NCI-H2081 treated with DMSO at 0.1 percent for 48 hours (cell line): ENCODE measurements at places on chromosomes 2 and 18.
A peak's percentile ranks its signal among the peaks of the same experiment; 100 is the strongest.

DNA sequence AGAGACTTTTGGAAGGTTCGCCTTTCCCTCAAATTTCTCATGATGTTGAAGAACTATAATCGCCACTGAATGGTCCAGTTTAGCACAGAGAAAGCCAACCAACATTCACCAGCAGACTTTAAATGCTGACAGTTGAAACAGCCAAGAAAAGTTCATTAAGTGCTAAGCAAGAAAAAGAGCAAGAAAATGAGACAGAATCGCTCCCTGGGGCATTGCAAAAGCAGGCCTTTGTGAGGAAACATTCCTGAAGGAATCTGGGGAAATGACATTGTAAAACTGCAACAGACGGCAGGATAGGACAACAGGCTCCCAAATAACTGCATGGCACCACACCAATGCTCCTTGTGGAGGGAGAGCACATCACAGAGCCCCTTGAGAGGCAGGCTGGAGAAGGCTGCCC, 269.3 kb upstream of the ID2 start:
- no peak for DNase-seq

DNA sequence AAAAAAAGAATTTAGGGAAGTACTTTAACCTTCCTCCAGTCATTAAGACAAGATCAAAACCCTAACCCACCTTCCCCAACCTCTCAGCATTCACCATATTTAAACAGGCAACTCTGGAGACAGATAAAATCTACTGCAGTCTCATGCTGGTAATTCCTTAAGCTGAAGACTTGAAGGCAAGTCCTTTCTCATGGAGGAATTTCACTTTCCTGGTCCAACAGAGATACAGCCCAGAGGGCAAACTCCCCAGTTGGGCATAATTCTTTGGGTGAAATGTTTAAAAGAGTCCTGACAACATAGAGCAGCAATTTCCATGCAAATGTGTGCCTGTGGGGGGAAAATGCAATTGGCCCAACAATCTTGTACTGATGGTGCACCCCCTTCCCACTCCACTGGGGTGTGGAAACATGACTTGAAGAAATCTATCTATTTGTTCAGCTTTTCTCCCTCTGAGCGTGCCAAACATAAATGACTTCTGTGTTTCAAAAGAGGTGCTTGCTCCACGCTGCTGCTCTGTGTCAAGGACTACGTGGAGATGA, 131.8 kb upstream of the HNRNPA3 start:
- no peak for DNase-seq

GRCh38 chr2:206353685-206354084, 79.2 kb downstream of the ZDBF2 start:
- no peak for DNase-seq

DNA sequence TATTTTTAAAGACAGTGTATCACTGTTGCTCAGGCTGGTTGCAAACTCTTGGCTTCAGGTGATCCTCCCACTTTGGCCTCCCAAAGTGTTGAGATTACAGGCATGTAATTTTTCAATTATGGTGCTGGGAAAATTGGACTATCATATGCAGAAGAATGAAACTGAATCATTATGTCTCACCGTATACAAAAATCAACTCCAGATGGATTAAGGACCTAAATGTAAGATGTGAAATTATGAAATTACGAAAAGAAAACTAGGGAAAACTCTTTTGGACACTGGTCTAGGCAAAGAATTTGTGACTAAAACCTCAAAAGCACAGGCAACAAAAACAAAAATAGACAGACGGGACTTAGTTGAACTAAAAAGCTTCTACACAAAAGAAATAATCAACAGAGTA, 31.2 kb downstream of the MAP3K2 start:
- no peak for DNase-seq

DNA sequence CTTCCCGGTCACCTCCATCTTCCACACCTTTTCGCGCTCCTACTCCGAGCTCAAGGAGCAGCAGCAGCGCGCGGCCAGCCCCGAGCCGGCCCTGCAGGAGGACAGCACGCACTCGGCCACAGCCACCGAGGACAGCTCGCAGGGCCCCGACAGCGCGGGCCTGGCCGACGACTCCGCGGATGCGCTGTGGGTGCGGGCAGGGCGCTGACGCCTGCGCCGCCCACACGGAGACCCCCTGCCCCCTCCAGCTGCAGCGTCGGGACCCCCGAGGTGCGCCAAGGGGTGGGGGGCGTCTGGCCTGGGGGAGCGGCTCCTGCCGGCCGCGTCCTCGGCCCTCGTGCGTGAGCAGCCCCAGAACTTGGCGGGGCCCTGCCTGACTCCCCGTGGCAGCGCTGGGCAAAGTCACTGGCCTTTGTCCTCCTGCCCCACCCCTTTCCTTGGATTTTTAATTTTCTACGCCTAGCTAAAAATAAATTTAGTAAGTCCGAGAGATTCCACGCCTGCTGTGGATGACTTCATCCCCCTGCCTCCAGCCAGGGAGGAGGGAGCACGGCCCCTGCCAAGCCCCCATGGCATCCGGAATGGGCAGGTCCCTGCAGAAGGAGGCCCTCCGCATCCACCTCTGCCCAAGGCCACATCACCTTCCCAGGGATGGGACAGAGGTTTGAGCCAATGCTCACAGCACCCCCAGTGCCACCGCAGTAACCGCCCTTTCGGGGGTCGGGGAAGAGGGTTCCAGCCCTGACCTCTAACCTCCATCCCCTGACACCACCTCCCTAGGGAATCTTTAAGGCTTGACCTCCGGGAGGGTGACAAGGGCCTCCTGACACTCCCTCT, 51.6 kb downstream of the SLC66A2 start:
- no peak for DNase-seq

- DNase-seq: no peak
These were observed 49.8 kb downstream of the CAB39 start for GRCh38 chr2:230762317-230762896.

DNA sequence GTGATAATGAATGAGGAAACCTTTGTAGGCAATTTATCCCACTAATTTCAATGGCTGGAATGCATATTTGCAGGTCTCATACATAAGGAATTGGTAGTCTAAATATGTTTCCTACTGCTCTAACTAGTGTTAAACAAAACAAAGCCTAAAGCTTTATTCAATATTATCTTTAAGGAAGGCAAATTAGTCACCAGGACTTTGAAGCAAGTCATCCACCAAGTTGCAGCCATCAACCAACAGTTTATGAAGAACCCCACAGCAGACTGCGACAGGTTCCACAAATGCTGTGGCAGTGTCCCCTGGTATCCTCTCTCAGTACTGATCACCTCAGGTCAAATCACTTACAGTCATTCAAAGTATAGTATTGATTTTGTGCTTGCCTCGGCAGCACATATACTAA, 181.5 kb upstream of the ZFP36L2 start:
- DNase-seq: no peak

GRCh38 chr2:3587021-3587420, 7.9 kb upstream of the COLEC11 start:
- DNase-seq: no peak

DNA sequence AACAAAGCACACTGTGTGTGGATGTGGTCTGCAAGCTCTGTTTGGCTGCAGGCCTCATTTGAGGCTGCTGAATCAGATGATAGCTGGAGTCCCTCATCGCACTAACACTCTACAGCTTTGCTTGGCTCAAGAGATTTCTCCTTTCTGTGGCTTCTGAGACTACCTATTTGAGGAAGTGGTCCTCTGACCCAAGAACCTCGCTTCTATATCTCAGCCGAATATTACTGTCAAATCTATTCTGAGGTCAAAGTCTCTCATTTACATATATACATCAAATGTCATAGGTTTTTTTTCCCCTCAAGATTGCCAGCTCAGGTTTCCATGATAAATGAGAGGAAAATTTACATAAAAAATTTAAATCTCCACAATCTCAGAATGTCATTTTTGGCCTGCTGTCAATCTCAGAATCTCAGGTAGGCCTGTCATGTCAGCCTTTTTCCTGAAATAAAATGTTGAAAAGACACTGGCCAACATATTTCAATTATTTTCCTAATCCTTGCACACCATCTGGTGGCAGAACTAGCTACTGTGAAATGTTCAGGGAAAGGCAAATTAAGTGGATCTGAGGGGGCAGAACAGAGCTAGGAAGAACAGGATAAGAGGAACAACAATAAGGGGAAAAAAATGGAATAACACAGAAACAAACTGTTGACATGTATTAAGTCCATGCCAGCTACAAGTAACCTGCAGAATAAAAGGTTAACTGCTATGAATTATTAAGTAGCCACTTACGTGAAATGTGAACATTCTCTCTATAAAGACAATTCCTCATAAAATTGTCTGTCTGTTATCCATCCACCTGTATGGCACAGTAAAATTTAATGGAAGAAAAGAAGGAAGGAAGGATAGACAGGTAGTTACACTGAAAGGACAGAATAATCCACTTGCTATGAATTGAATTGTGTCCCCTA, 39.3 kb downstream of the AP1S3 start:
- DNase-seq: no peak

GRCh38 chr2:144382849-144383248, 137.1 kb downstream of the ZEB2 start:
- no peak for DNase-seq

DNA sequence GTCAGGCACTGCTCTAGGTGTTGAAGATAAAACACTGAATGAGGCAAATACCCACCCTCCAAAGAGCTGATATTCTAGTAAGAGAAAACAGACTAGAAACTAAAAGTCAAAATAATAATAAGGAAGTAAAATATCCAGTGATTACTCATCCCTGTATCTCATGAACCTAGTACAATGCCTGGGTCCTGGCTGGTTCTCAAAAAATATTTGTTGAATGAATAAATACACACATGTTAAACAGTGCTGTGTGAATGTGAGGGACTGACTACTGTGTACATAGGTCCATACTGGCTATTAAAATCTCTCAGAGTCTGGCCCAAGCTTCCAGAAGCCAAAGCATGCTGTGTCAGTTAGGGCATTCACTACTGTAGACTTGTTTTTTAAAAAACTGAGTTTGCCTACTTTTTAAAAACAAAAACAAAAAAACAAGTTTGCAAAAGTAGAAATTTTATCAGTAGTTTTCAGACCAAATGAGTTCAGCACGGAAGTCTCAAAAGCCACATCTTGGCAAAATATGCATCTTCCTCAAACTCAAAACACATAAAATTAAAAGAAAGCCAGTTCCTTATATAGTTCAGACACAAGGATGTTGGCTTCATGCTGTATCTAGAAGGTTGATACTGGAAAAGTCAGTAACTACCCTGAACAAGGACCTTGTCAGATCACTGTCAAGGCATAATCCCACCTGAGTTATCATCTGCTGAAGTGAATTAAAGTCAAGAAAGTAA, 136.2 kb downstream of the THADA start:
- no peak for DNase-seq

GRCh38 chr18:35755369-35755768, 173.8 kb downstream of the GALNT1 start:
- DNase-seq: no peak

DNA sequence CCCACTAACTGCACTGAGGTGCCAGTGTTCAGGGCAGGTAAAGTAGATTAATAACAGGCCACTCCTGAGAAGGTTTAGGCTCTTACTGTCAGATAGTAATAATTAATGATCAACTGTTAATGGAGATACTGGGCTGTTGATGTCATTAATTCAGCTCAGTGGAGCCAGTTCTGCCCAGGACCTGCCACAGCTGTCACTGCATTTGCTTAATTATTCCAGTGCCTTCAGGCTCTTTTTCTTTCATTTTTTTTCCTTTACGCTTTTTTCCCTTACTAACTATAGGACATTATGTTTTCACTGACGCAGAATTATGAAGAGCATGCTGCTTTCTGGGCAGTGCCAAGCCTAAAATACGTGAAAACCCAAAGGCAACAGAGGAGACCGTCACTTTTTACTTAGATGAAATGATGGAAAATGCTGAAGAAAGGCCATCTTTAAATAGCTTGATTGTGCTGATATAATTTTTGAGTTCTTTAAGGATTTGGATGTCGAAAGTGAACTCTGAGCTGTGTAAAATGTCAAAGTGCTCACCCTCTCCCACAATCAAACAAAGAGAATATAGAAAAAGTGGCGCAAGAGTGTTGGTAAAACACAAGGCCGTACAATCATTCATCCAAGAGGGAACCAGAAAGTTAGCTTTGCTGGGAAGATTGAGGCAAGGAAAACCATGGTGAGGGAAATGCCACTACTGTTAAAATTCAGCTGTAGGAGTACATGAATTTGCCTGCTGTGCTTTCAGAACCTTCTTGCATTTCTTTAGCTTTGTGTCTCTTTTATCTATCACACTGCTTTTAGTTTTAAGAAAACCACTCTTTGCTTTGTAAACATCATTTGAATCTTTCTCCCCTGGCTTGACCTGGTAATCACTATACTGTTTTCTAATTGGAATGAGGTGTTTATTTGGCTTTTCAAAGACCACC, 192.0 kb upstream of the ZEB2 start:
- no peak for DNase-seq

DNA sequence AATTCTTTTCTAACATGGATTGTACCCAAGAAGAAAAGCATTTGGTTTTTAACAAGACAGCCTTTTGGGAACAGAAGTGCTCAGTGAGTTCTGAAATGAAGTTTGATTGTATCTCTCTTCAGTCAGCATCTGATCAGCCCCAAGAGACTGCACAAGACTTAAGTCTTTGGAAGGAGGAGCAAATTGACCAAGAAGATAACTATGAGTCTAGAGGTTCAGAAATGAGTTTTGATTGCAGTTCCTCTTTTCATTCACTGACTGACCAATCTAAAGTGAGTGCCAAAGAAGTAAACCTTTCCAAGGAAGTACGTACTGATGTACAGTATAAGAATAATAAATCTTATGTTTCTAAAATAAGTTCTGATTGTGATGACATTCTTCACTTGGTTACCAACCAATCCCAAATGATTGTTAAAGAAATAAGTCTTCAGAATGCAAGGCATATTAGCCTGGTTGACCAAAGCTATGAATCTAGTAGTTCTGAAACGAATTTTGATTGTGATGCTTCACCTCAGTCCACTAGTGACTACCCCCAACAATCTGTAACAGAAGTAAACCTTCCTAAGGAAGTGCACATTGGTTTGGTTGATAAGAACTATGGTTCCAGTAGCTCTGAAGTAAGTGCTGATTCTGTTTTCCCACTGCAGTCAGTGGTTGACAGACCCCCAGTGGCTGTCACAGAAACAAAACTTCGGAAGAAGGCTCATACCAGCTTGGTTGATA, 31.2 kb downstream of the ZDBF2 start:
- DNase-seq: no peak

DNA sequence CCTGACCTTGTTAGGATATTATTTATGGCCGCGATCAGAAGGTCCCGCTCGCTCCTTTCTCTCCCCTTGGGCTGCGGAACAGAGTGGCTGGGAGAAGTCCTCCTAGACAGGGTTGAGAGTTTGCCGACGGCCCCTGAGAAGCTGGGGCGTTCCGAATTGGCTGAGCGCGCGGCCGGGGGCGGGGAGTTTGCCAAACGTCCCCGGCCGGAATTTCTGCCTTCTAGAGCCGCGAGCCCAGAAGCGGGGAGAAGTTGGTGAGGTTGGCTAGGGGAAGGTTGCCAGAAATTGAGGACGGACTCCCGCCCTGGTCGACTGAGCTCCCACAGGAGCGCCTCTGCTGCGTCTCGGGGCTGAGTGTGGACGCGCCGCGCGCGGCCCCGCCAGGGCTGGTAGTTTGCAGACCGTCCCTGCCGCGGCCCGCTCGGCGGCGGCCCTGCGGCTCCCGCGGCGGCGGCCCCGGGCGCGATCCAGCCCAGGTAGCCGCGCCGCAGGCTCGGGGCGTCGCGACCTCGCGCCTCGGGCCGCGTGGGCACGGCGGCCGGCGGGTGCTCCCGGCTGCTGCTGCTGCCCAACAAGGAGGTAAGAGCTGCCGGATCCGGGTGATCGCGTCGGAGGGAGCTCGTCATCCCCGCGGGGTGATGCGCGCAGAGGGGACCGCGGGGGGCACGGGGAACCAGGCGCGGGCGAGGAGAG, 134.0 kb upstream of the MGAT5 start:
- DNase-seq: peak; percentile 21

GRCh38 chr2:240418311-240418710, 17.2 kb upstream of the GPC1 start:
- no peak for DNase-seq
